ENCODE measurements at places on chromosomes 2 and 18.

- DNase-seq, result no peak
These were observed 248.0 kb downstream of the MYCN start for GRCh38 chr2:16188261-16188890.

DNA sequence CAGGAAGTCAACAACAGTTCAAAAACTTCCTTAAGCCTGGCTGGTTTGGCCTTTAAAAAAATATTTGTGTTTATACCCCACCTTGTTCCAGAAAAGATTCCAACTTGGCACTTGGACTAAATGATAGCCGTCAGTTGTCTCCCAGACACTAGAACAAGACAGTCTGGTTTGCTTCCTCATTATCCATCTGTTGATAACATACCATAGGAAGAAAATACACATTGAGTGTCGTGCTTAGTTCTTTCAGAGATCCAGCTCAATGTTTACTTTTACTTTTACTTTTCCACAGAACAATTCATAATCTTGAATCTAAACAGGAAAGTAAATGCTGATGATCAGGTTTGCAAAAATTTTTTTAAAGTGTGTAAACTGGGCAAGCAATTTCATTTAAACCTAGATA, 2.4 kb upstream of the VPS54 start:
- no peak for DNase-seq

DNA sequence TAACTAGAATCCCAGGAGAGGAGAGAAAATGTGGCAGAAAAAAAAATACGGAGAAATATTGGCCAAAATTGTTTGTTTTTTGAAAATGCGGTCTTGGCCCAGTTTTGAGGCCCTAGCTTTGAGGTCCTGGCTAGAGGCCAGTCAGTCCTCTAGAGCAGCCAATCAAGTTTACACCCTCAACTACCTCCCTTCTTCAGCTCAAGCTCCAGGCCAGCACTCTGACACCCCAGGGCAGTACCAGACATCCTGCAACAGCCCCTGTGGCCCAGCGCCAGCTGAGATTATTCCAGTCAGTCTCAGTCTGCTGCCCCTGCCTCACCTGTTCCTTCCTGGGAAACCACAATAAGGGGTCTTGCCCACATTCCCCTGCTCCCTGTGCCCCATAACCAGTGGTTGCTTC, 107.7 kb downstream of the UGGT1 start:
- DNase-seq, result no peak

- no peak for DNase-seq
These were observed 37.9 kb downstream of the MOGAT1 start for GRCh38 chr2:222709191-222709891.

GRCh38 chr2:30475542-30475941, 28.5 kb downstream of the LCLAT1 start:
- DNase-seq, result no peak

GRCh38 chr2:83757329-83757728, 701.8 kb downstream of the SUCLG1 start:
- DNase-seq, result no peak

DNA sequence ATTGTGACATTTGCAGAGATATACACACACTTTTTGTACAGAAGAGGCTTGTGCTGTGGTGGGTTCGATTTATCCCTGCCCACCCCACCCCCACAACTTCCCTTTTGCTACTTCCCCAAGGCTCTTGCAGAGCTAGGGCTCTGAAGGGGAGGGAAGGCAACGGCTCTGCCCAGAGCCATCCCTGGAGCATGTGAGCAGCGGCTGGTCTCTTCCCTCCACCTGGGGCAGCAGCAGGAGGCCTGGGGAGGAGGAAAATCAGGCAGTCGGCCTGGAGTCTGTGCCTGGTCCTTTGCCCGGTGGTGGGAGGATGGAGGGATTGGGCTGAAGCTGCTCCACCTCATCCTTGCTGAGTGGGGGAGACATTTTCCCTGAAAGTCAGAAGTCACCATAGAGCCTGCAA, 40.0 kb downstream of the STEAP3 start:
- DNase-seq, result no peak

- no peak for DNase-seq
These were observed 695.1 kb downstream of the PLCL1 start for GRCh38 chr2:198499539-198499938.

GRCh38 chr2:118530976-118531375, 316.5 kb downstream of the EN1 start:
- no peak for DNase-seq

GRCh38 chr2:102392942-102393341, 30.0 kb upstream of the IL18RAP start:
- DNase-seq, result no peak

GRCh38 chr2:48170281-48170680, 264.0 kb upstream of the FBXO11 start:
- DNase-seq, result no peak

DNA sequence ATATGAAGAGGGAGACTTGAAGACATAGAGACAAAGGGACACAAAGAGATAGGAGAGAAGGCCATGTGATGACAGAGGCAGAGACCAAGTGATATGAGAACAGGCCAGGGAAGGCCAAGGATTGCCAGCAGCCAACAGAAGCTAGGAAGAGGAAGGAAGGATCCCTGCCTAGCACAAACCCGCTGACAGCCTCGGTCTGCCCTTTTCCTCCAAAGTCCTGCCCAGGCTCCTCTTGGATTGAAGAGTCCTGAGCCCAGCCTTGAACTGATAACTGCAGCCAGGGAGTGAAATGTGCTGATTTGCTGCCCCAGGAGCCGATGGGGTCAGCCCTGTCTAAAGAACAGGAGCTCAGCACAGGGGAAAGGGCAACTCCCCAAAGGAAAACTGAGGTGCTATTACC, 76.6 kb downstream of the MCFD2 start:
- no peak for DNase-seq

DNA sequence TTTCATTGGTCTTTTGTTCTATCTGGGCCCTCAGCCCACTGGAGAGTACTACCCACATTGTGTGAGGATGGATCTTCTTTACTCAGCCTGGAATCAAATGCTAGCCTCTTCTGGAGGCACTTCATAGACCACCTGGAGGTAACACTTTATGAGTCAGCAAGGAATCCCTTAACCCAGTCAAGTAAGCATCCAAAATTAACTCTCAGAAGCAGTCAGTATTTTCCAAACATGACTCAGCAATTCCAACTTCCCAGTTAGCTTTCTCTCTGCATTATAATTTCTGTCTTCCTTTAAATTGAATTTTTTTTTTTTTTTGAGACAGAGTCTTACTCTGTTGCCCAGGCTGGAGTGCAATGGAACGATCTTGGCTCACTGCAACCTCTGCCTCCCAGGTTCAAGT, 142.7 kb downstream of the ACKR3 start:
- DNase-seq, result no peak

- DNase-seq, result no peak
These were observed 422.2 kb upstream of the MC4R start for GRCh38 chr18:60794802-60795201.

- no peak for DNase-seq
These were observed 11.8 kb downstream of the ARHGAP25 start for GRCh38 chr2:68746408-68746807.

- no peak for DNase-seq
These were observed 862.4 kb upstream of the ACVR2A start for GRCh38 chr2:146982393-146982846.

- DNase-seq, result no peak
These were observed 40.5 kb upstream of the RTN4 start for GRCh38 chr2:55090702-55091101.

- DNase-seq, result no peak
These were observed 199.1 kb upstream of the CHAC2 start for GRCh38 chr2:53568469-53568868.

DNA sequence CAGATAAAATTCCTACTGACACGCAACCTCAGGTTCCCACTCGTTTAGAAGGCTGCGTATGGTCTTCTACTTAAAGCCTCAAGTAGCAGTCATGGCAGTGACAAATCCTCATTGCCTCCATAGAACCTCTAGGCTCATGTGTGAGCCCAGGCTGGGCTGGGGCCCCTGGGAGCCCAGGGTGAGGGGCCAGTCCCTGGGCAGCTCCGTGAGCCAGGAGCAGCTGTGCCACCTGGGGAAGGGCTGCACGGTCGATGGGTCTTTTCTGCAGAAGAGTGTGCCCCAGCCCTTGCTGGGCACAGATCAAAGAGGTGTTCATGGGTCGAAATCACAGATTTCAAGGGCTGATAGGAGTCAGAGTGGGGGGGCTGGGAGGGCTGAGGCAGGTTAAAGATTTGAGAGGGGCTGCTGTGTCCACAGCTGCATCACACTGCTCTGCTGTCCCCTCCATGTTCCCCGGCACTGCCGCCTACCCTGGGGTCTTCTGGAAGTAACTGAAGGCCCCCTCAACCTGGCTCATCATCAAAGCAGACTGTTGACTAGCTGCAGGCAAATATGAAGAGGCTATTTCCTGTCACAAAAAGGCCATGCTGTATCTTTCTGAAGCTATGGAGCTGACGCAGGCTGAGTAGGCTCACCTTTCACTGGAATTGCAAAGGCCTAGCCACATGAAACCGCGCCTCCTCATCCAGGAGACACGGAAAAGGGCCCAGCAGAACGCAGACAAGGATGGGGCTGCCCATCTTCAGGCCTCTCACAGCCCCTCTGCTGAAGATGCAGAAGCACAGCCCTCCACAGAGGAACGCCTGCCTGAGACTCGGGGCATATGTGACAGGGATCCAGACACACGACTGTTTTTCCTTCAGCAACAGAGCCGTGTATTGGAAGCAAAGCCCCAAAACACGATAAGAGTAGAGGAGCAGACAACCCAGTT, 35.7 kb upstream of the ALPP start:
- no peak for DNase-seq

GRCh38 chr2:98099939-98100743, 13.2 kb downstream of the VWA3B start:
- no peak for DNase-seq

DNA sequence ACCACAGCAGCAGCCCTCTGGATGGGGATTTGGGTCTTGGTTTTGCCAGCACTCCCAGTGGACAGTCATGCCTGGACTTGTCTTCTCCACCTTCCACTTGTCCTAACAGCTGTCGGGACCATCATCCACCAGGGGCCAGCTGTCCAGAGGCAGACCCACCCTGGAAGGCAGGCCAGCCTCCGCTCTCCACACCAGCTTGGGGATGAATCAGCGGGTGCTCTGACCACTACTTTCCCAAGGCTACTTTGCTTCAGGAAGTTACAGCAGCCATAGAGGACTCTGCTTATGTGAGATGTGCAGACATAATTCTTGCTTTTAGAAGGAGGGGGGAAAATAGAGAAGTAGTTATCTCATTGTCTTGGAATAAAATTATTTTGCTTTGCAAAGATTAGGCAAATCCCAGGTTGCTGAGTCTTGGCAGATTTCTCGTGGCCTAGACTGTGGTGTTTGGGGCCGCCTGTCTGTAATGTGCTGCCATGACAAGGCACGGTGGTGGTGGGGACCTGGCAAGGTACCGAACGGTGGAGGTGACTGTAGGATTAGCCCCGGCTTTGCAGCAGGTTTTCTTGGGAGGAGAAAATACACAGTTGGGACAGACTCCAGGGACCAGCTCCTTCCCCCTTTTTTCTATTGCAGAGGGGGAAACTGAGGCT, 148.7 kb downstream of the AGAP1 start:
- no peak for DNase-seq

DNA sequence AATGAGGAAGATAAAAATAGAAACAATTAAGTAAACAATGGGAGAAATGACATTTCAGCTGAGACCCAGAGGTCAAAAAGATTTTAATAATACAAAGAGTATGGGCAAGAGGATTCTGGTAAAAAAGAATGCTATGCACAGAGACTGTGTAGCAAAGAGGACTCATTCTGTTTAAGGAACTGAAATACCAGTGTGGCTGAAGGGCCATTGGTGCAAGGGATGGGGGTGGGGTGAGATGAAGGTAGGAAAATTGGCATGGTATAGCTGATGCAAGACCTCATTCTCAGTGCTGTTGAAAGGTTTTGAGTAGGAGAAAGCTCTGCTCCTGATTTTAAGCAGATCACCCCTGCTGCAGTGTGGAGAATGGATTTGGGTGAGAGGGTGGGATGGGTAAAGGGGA, 10.8 kb downstream of the GALNT1 start:
- no peak for DNase-seq

GRCh38 chr2:132521341-132521740, 104.7 kb downstream of the GPR39 start:
- no peak for DNase-seq

DNA sequence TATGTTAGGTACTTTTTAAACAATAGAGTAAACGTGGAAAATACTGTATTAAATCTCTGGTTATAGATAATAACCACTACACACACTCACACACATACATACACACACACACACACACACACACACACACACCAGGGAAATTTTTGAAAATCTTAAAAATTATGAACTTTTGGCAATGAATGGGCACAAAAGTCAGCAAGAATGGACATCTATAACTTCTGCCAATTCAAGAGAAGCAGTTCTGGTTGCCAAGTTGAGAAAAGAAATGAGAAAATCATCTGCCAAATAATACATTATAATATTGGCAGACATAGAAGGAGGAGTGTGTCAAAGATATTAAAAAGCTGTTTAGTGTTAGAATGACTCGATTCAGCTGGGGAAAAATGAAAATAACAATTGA, 42.9 kb upstream of the TMEM178A start:
- DNase-seq, result no peak

GRCh38 chr2:36452260-36452659, 96.7 kb downstream of the CRIM1 start:
- no peak for DNase-seq

- no peak for DNase-seq
These were observed 81.9 kb upstream of the ZNF397 start for GRCh38 chr18:35158728-35159450.

DNA sequence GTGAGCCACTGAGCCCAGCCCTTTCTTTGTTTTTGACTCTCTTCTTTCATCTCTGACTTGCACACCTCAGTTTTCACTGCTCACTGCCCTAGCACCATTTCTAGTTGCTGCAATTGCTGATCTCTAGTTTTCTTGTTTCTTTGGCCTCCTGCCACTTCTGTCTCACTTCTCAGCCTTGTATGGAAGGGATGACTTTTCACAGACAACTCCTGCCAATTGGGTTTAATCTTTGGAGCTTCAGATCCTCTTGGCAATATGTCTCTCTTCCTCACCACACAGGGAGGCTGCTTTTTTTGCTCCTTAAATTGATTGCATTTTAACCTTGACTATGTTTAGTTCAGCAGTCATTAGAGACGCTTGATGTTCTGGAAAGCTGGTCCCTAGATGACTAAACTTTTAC, 323.1 kb downstream of the CTNNA2 start:
- DNase-seq, result no peak

DNA sequence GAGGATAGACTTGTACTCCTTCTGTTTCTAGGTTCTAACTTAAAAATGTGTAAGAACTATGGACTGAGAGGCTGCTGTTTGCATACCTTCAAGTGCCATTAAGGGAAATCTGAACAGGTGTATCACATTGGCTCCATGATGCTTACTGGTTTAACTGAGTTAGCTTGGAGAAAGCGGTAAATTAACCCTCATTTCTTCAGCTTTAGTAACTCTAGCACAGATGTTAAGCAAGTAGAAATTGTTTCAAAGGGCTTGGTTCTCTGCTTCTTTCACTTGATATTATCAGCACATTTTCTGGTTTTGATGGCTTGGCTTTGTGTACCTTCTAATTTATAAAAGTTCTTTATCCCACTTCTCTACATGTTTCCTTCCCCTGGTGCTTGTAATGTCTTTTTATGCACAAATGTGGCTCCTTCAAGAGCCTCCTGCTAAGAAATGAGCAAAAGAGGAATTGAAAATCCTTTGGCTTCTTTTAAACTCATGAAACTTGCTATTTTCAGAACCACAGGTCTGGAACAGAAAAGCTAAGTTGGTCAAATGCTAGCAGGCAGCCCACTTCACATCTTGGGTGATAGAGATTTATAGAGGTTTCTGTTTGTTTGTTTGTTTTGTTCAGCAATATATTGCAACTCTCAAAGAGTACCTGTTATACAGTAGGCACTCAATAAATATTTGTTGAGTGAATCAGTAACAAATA, 249.9 kb upstream of the THUMPD2 start:
- no peak for DNase-seq

- no peak for DNase-seq
These were observed 24.9 kb upstream of the RAB10 start for GRCh38 chr2:26008851-26009566.
